ENCODE measurements at places on chromosomes 5 and 9. TPM values are rescaled to one million over a fixed set of nuclear protein-coding genes. Genes with fewer than 3 reads are reported as not detected.

OR2V2 gene
- total RNA-seq: not detected

HTR1A gene
- total RNA-seq: not detected

PPIP5K2 gene
- total RNA-seq: 25.7 TPM

SHISAL2B gene
- total RNA-seq: not detected

FAM221B gene
- total RNA-seq: not detected

IFNK gene
- total RNA-seq: not detected

C5orf52 gene
- total RNA-seq: not detected

STPG3 gene
- total RNA-seq: not detected

KLHL3 gene
- 2.8 TPM for total RNA-seq

SMIM33 gene
- not detected for total RNA-seq

FIBCD1 gene
- 1.1 TPM for total RNA-seq

SPINK9 gene
- not detected for total RNA-seq

TTC16 gene
- 0.16 TPM for total RNA-seq

PDLIM4 gene
- 84.1 TPM for total RNA-seq

PCDHB5 gene
- 12.4 TPM for total RNA-seq

FOXD4L4 gene
- not detected for total RNA-seq

FGF1 gene
- total RNA-seq: 3.1 TPM

KCNMB1 gene
- total RNA-seq: not detected

CDX1 gene
- total RNA-seq: not detected

FOXD4 gene
- 0.37 TPM for total RNA-seq

ADAMTS12 gene
- total RNA-seq: 15.2 TPM

GFM2 gene
- 50.6 TPM for total RNA-seq

ARL14EPL gene
- 2.3 TPM for total RNA-seq

CCDC187 gene
- under 0.01 TPM for total RNA-seq

DENND4C gene
- 32.2 TPM for total RNA-seq

ZFAND5 gene
- 144 TPM for total RNA-seq

CLIC3 gene
- total RNA-seq: not detected

AGXT2 gene
- not detected for total RNA-seq

FOXD4L6 gene
- 0.05 TPM for total RNA-seq

ADGRV1 gene
- total RNA-seq: 6.0 TPM
